Activated CD4-positive, alpha-beta memory T cell treated with anti-CD3 and anti-CD28 coated beads, Interleukin-2, amount 10 ng/mL, durations not matched to agents 7 days and 5 days (primary cell): ENCODE measurements at places on chromosomes 4 and X. TPM values are rescaled to one million over a fixed set of nuclear protein-coding genes. Genes with fewer than 3 reads are reported as not detected.

Gene TGIF2LX
- not detected for total RNA-seq

Gene EIF4E
- total RNA-seq, result 88.5 TPM

Gene TCEAL2
- not detected for total RNA-seq

Gene H2BW2
- not detected for total RNA-seq

Gene LONRF3
- total RNA-seq, result 0.50 TPM

Gene SPATA4
- total RNA-seq, result not detected

Gene GABRQ
- not detected for total RNA-seq

Gene F8A3
- total RNA-seq, result 0.50 TPM

Gene ARSJ
- not detected for total RNA-seq

Gene PCDH7
- total RNA-seq, result not detected

Gene SMIM10L2A
- 0.33 TPM for total RNA-seq

Gene NHS
- total RNA-seq, result 0.71 TPM

Gene SERTM2
- not detected for total RNA-seq

Gene MAGEA6
- total RNA-seq, result not detected

Gene CLDN2
- total RNA-seq, result not detected

Gene EMCN
- total RNA-seq, result not detected

Gene RIBC1
- 1.1 TPM for total RNA-seq

Gene DUSP21
- not detected for total RNA-seq

Gene SH2D1A
- 61.2 TPM for total RNA-seq
